ENCODE measurements at places on chromosomes 3 and 15. TPM values are rescaled to one million over a fixed set of nuclear protein-coding genes. Genes with fewer than 3 reads are reported as not detected.

GRCh38 chr15:63597038-63597790, at the start of gene FBXL22:
FBXL22 (plus strand) TSS chr15:63597387; CDS start chr15:63597393, 6 bp downstream.
- DNase-seq = peak; percentile 71

GRCh38 chr3:44554626-44555592, at the start of gene ZKSCAN7:
ZKSCAN7 (plus strand) TSS chr3:44555193; CDS start chr3:44557048, 1,855 bp downstream.
- peak; percentile 77 for DNase-seq

- DNase-seq = peak; percentile 72
Measured at GRCh38 chr15:95948411-95948810, 382.1 kb upstream of the NR2F2 start.

DNA sequence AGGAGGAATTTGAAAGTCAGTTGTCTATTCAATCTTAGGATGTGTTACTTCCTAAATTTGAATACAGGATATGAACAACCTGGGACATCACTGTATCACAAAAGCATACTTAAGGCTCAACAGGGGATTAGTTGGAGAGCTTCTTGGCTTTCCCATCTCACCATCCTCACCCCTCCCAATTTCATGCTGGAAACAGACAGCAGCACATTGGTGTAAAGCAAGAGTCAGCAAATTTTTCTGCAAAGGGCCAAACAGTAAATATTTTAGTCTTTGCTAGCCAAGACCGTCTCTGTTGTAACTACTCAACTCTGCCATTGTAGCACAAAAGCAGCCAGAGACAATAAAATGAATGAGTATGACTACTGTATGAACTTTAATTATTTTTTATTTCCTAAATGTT, 94.9 kb downstream of the ERC2 start:
- peak; percentile 8 for DNase-seq

DNA sequence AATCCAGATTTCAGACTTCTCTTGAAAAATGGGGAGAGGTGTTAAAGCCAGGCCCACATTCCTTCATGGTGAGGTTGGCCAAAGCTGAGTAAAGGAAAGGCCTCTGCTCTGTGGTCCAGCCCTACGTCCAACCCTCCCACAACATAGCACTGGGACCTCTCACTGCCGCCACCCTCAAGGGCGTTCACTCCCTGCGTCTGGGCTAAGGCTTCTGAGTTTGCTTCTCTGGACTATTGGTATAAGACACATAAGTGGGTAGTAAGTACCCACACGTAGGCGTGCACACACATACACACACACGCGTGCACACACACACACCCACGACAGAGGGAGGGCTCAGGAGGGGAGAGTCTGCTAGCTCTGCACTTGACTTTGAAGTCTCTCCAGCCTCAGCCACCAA, 80.2 kb upstream of the PXYLP1 start:
- no peak for DNase-seq

GRCh38 chr3:46380471-46381221, 9.9 kb downstream of the CCR5 start:
- DNase-seq = no peak

GRCh38 chr15:101315736-101316135, 20.7 kb upstream of the SNRPA1 start:
- no peak for DNase-seq

DNA sequence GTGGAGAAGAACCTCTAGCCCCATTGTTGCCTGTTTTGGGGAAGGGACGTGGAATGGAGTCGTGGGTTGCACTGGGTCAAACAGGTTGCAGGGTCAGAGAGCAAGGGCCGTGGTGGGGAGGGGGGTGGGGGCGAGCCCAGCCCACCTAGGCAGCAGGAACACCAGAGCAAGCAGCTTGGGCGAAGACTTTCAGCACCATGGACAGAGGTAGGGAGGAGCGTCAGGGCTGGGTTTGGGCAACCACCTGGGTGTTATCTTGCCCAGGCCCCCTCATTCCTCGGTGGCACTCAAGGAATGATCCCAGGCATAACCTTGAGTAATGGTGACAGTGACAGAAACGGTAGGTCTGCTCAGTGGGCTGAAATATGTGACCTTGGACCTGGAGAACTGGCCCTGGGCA, 45.9 kb upstream of the TMEM115 start:
- DNase-seq = peak; percentile 65

DNA sequence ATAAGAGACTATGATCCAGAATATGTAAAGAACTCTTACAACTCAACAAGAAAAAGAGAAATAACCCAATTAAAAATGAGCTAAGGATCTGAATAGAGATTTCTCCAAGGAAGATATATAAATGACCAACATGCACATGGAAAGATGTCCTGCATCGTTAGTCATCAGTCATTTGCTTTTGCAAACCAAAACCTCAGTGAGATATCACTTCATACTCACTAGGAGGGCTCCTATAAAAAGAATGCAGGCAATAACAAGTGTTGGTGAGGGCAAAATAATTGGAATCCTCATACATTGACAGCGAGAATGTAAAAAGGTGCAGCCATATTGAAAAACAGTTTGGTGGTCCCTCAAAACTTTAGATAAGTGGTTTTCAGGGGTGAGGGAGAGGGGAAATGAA, 56.9 kb downstream of the EXOG start:
- DNase-seq = no peak

DNA sequence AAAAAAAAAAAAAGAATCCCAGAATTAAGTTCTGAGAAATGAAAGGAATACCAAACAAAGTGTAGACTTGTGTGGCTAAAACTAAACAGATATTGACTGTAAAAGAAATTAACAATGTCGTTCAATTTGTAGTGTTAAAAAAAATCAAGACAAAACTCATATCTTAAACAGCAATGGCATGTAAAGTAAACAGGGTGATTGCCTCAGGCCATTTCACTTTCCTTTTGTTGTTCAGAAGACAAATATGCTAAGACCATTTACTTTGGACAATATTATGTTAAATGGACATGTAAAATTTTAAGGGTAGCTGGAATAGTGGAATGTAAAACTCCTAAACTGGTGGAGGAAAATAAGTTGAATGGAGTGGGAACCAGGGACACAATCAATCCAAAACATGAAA, 139.1 kb downstream of the RTP4 start:
- no peak for DNase-seq

DNA sequence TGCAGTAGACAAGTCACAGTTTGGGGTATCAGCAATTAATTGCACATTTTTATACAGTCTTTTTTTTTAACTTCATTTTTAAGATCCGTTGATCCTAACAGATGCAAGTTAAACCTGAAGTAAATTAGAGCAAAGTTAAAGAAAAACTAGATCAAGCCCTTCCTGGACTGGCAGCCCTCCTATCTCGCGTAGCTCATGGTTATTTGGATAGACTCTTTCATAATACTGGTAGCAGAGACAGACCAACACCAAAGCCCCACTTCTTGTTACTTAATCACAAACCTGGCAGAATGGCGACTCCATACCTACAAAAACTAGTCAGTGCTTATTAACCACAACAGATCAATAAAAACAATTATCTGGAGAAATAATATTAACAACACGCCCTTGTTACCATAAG, 26.8 kb downstream of the SOX2 start:
- no peak for DNase-seq

DNA sequence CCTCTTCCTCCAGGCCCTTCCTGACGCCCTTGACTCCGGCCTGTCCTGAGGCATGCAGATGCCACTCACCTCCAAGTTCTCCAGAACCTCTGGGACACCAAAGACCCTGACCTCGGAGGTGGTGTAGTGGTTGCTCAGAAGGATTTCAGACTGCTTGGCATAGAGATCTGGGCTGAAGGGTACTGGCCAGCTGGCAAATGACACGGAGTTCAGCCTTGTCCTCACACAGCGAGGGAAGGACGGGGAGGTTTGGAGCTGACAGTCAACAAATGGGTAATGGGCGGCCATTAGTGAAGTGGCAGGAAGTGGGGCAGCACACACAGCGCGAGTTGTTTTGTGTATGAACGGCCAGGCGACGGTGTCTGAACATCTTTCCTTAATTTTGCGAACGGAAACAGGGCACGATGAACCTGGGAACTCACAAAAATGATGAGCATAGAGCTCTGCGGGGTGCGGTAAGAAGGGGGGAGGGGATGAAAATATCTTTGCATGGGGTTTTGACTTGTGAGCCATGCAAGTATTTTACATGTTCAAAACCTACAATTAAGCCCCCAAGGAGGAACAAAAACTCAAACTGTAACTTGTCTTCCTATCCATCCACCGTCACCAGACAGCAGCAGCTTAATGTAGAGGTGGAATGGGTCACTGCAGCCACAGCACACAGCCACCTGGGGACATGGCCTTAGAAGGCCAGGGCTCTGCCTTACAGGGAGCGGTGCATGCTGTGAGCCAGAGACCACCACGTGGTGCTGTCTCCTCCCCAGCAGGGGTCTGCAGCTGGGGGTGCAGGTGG, 43.6 kb upstream of the RPL32 start:
- DNase-seq = no peak

DNA sequence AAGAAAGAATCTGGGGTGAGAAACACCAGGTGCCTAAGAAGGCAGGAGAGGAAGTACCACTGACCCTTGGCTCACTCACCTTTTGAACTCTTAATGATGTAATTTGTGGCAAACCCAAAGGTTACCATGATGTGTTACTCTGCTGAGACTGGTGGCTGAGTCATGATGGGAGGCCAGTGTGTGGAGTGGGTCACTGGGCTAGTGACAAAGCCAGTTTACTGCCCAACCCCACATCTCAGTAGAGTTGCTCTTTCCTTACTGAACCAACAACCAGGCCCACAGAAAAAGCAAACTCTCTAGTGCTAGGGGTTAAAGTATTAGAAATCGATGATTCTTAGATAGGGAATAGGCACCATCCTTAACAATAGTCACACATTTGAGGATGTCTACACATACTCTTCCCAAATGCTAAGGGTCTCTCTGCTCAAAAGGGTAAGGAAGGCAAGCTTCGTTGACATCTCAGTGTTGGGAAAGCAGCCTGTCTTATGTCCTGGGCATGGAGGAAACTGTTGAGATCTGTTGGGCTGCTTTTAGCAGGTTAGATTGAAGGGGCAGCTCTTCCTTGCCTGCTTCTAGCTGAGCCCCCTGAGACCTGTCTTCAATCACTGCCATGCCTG, 3.1 kb downstream of the RBP2 start:
- no peak for DNase-seq

DNA sequence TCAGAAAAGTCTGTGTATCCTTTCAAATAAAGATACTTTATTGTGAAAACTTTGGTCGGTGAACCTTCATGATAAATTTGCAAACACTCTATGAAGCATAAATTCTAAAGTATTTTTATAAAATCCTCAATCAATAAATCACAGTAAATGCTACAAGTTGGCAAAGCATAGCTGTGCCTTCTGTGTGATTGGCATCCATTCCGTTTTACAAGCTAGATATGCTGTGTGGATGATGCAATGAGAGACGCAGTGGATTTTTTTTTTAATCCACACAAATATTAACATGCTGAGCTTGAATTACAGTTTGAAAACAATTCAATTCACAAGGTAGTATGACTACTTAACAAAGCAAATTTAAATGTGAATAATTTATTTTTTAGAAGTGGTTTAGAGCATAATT, 937.2 kb downstream of the ZPLD1 start:
- DNase-seq = no peak

DNA sequence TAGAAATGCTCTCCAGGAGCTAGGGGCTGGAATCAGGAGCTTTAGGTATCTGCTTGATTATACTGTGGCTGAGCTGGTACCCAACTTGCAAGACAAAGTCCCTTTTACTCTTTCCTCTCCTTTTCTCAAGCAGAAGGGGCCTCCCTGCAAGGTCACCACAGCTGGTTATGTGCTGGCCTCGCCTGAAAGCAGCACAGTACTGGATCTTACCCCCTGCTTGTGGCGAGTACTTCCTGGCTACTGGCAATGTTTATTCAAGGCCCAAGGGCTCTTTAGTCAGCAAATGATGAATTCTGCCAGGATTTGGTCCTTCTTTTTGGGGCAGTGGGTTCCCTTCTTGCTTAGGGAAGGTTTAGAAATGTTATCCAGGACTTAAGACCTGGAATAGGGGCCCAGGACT, 234.6 kb downstream of the RAP2B start:
- no peak for DNase-seq

DNA sequence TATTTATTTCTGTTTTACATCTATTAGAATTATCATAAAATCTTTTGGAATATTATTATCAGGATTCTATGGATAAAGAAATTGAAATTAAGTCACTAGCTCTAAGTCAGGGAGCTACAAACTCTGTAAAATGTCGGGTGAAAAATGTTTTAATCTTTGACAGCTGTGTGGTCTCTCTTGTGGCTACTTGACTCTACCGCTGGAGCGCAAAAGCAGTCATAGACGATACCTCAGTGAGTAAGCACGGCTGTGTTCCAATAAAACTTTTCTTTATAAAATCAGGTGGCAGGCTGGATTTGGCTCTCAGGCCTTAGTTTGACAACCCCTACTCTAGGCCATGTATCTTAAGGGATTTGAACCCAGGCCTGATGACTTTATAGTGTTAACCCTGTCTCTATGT, 88.5 kb upstream of the PFN2 start:
- no peak for DNase-seq

- no peak for DNase-seq
Measured at GRCh38 chr3:134768837-134769236, 26.2 kb upstream of the EPHB1 start.

DNA sequence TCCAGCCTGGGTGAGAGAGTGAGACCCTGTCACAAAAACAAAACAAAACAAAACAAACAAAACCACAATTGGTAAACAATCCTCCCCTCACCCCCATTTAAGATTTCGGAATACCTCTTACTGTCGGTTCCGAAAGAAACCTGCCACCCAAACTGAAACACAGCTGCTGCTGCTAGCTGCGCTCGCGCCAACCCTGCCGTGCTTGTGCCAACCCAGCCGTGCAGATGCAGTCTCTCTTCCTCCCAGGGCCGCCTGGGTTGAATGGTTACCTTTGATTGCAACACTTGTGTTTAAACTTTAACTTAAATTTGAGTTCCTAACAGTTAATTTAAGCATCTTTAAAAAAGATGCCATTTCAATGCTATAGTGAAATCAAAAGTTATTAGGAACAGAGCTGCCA, 28.5 kb upstream of the SPTBN5 start:
- DNase-seq = no peak

- DNase-seq = no peak
Measured at GRCh38 chr15:78492872-78493271, 14.5 kb upstream of the HYKK start.

DNA sequence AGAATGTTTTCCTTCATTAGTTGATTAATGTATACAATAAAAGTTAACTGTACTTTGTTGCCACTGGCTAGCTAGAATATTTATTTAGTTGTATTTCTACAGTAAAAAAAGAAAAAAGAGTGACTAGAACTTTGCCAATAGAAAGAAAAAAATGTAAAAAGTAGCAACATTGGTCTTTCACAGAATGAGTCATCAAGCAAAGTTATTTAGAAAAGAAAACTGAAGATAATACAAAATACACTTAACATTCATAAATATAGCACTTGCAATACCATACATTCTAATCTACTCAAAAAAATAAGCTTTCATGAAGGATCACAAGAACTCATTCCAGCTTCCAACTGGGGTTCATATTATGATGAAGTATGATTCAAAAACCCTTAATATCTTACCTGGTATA, 83.4 kb downstream of the AQR start:
- DNase-seq = no peak

Gene KY
- not detected for total RNA-seq

Gene GRK7
- 0.20 TPM for total RNA-seq

Gene SLC9C1
- not detected for total RNA-seq

Gene C3orf49
- total RNA-seq = not detected

Gene ACKR4
- total RNA-seq = not detected

Gene TMCO5A
- not detected for total RNA-seq

Data from SJCRH30 (cell line).